CD4-positive, alpha-beta T cell (primary cell): ENCODE measurements at places on chromosomes 5 and 9. TPM values are rescaled to one million over a fixed set of nuclear protein-coding genes. Genes with fewer than 3 reads are reported as not detected.

- H3K4me1 ChIP-seq, result no peaks in the 10 kb centered on the region
- H3K36me3 ChIP-seq, result peaks cover 98% of the 10 kb centered on the region
- no peak overlapping the region for H3K27ac ChIP-seq
- no peak overlapping the region for H3K4me3 ChIP-seq
- DNase-seq, result no peak
Measured at GRCh38 chr5:151041577-151042268, 21.3 kb downstream of the GPX3 start.

DNA sequence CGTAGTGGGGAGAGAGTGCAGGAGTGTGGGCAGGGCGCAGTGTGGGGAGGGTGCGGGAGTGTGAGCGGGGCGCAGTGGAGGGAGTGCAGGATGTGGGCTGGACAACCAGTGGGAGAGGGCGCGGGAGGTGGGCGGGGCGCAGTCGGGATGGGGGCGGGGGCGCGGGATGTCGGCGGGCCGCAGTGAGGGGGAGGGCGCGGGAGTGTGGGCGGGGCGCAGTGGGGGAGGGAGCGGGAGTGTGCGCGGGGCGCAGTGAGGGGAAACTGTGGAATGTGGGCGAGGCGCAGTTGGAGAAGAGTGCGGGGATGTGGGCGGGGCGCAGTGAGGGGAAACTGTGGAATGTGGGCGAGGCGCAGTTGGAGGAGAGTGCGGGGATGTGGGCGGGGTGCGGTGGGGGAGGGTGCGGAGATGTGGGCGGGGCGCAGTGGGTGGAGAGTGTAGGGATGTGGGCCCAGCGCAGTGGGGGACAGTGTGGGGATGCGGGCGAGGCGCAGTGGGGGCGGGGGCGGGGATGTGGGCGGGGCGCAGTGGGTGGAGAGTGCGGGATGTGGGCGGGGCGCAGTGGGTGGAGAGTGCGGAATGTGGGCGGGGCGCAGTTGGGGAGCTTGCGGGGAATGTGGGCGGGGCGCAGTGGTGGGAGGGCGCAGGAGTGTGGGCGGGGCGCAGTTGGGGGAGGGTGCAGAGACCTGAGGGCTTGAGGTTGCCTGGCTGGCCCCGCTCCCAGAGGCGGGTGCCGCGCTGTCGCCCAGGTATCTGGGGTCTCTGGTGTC, at the start of gene NXNL2:
TSS of gene NXNL2 (plus strand) at position 723 of the 770 bp plus-strand sequence. CDS start 257 bp downstream, outside the sequence.
- H3K4me1 ChIP-seq, result peaks cover 18% of the 10 kb centered on the region
- H3K4me3 ChIP-seq, result peak within 1 kb of the TSS; percentile 43
- DNase-seq, result peak; percentile 73
- no peak within 1 kb of the TSS for H3K27ac ChIP-seq
- no peaks in the 10 kb centered on the region for H3K36me3 ChIP-seq

DNA sequence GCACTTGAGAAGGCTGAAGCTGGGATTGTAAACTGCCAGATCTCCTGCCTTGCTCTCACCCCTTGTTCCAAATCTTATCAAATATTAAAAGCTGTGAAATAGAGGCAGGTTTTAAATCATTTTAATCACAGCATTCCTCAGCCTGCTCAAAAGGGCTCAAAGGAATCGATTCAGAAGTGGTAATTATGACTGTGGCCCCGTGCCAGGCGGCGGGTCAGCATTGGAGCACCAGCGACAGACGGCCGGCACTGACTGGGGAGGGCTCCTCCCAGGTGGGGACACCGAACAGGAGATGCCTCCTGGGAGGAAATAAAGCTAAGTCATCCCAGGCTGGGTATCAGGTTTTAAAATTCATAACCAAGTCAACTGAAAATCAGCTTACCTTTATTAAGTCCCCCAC, 66.7 kb downstream of the KCNIP1 start:
- no peak for DNase-seq
- peaks cover 14% of the 10 kb centered on the region for H3K27me3 ChIP-seq
- H3K4me1 ChIP-seq, result no peaks in the 10 kb centered on the region
- H3K27ac ChIP-seq, result no peak overlapping the region

- no peak overlapping the region for H3K27ac ChIP-seq
- no peaks in the 10 kb centered on the region for H3K27me3 ChIP-seq
- no peaks in the 10 kb centered on the region for H3K36me3 ChIP-seq
- no peak for DNase-seq
Measured at GRCh38 chr9:87682085-87682484, 43.8 kb upstream of the CTSL start.

DNA sequence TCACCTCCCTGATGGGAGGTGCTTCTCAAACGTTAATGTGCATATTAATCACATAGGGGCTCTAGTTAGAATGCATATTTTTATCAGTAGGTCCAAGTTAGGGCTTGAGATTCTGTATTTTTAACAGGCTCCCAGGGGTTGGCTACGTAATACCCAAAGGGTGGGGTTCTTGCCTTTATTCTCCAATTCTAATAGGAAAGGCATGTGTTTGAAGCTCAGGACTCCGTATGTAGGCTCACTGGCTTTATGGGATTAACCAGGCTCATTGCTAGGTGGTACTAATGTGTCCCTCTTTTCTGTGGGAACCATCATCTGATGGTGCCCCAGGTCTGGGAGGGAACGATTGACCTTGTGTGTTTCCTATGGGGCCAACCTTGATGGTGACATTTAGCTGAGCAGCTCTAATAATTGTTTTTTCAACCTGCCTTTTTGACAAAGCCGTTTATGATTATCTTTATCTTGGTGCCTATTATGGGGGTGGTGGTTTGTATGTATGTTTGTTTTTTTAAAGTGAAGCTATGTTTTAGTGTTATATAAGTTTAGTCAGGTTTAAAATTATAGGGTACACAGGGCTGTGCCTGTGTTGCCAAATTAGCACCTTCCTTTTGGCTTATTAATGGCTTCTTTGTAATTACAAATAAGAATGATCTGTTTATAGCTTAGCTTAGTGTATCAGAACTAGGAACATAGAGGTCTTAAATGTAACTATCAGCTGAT, 20.8 kb downstream of the TJP2 start:
- H3K4me3 ChIP-seq, result no peak overlapping the region
- H3K36me3 ChIP-seq, result no peaks in the 10 kb centered on the region
- no peaks in the 10 kb centered on the region for H3K27me3 ChIP-seq

- no peak for DNase-seq
- peaks cover 2% of the 10 kb centered on the region for H3K4me1 ChIP-seq
- H3K27me3 ChIP-seq, result no peaks in the 10 kb centered on the region
- no peak overlapping the region for H3K4me3 ChIP-seq
Measured at GRCh38 chr9:76662476-76663281, 101.6 kb upstream of the PCA3 start.

- H3K27me3 ChIP-seq, result no peaks in the 10 kb centered on the region
- DNase-seq, result no peak
- H3K36me3 ChIP-seq, result no peaks in the 10 kb centered on the region
- no peak overlapping the region for H3K4me3 ChIP-seq
- no peaks in the 10 kb centered on the region for H3K4me1 ChIP-seq
Measured at GRCh38 chr9:117205806-117206205, 209.1 kb downstream of the ASTN2 start.

The OR1J2 gene
- total RNA-seq, result not detected

The LEAP2 gene
- total RNA-seq, result 0.30 TPM

The OR1L1 gene
- total RNA-seq, result not detected

The SH3TC2 gene
- not detected for total RNA-seq

The OGN gene
- total RNA-seq, result not detected

The SLC44A1 gene
- total RNA-seq, result 5.1 TPM

The PHYHD1 gene
- 2.6 TPM for total RNA-seq

The PCDHGB5 gene
- 0.14 TPM for total RNA-seq

The MORN5 gene
- not detected for total RNA-seq

The GRM6 gene
- total RNA-seq, result not detected
